Right renal cortex interstitium (tissue), 3 donors: ENCODE measurements at places on chromosomes 16 and 17. TPM values are rescaled to one million over a fixed set of nuclear protein-coding genes. Genes with fewer than 3 reads are reported as not detected.

The RHBDL3 gene
- 1.5 TPM for polyA plus RNA-seq

The BRIP1 gene
- 10.3 TPM for polyA plus RNA-seq

DNA sequence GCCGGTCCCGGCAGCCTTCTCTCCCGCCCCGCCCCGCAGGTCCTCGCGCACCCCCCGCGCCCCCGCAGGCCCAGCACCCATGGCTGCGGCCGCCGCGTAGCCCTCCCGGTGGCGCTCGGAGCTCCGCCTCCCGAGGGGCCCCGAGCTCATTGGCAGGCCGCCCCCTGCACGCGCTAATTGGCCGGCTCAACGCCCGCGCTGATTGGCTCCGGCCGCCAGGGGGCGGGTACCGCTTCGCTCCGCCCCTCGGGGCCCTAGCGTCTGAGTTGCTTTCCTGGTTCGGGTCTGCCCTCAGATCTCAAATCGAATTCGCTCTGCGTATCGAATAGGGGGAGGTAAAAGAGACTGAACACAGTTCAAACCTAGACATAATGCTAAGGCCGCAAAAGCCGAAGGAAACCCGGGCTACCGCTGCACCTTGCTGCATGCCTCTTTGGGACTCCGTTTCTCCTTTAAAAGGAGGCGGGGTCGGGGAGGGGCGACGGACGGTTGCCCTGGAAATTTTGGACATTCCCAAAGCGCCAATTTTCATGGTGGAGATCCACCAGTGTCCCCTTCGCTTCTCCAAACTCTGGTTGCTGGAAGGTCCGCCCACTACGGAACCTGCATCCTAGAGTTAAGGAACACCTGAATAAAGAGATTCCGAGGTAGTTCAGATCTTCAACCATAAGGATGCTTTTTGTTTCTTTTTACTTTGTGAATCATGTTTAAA is at the start of gene DEXI:
DEXI (minus strand) TSS at position 117 of the 712 bp plus-strand sequence. CDS start 463 bp downstream, outside the sequence.
- peak; percentile 80 for DNase-seq

- no peak for DNase-seq
These were observed 129.6 kb upstream of the LHX1 start for GRCh38 chr17:36807496-36808179.

- no peak for DNase-seq
These were observed 109.9 kb downstream of the RBFOX3 start for GRCh38 chr17:79500745-79501618.

DNA sequence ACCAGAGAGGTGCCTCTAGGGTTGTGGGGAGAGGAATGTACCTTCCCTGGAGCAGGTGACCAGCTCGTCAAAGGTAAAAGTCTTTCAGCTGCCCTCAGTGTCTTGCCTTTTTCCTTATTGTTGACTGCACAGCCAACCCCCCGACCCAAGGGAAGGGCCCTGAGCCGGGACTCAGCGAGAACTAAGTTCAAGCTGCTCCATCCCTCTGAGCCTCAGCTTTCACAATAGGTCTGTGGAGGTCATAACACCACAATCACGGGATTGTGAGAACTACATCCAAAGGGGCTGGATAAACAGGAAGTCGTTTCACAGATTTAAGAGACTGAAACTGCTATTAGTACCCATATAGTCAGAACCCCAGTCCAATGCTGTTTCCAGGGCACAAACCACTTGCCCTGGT is 2.6 kb upstream of the KRT36 start:
- DNase-seq: no peak

GRCh38 chr17:29533976-29534375 is 32.9 kb downstream of the ABHD15 start:
- no peak for DNase-seq
